ENCODE measurements at places on chromosomes 4 and X.

DNA sequence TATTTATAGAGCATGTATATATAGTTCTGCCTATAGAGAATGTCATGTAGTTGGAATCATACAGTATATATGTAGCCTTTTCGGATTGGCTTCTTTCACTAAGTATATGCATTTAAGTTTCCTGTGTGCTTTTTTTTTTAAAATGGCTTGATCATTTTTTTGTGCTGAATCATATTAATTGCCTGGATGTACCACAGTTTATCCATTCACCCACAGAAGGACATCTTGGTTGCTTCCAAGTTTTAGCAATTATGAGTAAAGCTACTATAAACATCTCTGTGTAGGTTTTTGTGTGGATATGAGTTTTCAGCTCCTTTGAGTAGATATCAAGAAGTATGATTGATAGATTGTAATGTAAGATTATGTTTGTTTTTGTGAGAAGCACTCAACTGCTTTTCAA is 23.8 kb downstream of the PTTG2 start:
- DNase-seq, result no peak

GRCh38 chr4:123649645-123650391 is 253.2 kb downstream of the SPRY1 start:
- no peak for DNase-seq

GRCh38 chr4:2042204-2042946 is 16.8 kb upstream of the NAT8L start:
- no peak for DNase-seq

GRCh38 chrX:45699158-45699557 is 498.5 kb upstream of the DIPK2B start:
- DNase-seq, result no peak

DNA sequence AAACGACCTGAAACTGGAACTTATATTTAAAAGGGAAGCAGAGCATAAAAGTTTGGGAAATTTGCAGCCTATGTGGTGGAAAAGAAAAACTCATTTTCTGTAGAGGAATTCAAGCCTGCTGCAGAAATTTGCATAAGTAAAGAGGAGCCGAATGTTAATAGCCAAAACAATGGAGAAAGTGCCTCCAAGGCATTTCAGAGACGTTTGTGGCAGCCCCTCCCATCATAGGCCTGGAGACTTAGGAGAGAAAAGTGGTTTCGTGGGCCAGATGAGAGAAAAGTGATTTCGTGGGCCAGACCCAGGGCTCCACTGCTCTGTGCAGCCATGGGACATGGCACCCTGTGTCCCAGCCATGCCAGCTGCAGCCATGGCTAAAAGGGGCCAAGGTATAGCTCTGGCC is 361.9 kb downstream of the PCDH19 start:
- DNase-seq, result no peak

DNA sequence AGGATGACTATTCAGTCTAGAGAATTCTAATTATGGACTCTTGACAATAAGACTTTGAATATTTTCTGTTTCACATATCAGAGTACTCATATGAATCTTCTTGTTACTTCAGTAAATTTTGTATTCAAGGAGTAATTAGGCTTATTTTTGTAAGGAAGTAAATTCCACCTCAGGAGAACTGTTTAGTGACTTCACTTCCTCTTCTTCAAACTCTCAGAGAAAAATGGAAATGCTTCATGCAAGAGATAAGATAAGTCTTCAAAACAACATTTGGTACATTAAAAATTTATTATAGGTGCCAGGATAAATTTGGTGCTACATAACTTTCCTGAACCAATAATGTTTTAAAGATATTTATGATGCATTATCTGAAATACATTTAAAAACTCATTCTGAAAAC is 1421.9 kb downstream of the PCDH7 start:
- no peak for DNase-seq

- no peak for DNase-seq
These were observed 14.1 kb upstream of the MGST2 start for GRCh38 chr4:139651282-139652194.

DNA sequence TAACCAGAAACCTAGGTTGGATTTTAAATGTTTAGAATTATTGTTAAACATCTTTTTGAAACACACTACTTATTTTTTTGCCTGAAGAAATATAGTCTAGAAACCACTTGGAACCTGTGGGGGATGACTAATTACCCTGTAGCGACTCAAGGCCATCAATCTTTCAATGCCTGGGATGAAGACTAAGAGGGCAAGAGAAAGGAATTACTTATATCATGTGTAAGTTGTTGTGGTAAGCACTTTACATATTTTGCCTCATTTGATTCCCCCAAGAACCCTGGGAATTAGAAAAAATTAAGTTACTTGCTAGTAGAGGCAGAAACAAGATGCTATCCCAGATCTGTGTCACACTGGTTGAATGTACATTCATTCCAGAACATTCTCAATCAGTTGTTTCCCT is 170.9 kb upstream of the GRIA3 start:
- DNase-seq, result no peak

GRCh38 chr4:54433686-54434085 is 204.6 kb downstream of the PDGFRA start:
- DNase-seq, result no peak

DNA sequence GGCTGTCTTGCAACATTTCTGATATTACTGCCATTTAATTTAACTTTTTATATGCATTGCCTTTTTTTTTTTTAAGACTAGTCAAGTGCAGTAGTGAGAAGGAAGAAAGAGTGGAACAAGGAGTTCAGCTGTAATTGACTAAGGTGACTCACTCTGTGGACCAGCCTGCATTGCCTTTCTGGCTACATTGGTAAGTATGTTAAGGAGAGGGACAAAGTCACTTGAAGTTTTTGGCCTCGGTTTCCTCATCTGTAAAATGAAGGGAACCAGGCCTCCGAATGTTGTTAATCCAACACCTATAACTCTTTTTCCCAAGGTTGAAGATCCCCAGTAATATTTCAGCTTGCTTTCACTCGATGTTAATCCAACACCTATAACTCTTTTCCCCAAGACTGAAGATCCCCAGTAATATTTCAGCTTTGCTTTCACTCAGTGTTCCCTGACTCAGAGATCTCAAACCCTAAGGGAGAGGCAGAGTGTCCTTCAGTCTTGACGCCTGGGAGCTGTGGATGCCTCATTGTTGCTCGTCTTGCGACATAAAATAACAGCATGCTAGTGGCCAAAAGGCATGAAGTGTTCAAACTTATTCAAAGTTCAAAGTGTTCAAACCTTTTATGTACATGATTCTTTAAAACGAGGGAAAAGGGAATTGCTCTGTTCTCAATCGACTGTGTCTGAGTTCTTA is 102.0 kb downstream of the SORBS2 start:
- DNase-seq, result no peak

DNA sequence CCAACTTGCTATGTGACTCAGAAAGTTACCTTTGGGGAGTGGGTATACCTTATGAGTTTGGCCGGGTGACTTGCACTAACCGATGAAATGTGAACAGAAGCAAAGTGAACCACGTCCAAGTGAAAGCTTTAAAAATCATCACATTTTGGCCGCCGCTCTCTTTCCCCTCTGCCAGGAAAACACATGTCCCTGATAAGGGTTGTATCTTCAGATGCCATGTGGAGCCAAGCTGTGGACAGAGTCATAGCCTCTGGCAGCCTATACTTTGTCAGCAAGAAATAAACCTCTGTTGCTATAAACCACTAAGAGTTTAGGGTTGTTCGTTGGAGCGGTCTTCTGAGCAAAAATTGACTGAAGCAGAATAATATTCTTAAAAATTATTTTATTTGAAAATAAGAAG is 92.3 kb downstream of the PRDM5 start:
- no peak for DNase-seq

DNA sequence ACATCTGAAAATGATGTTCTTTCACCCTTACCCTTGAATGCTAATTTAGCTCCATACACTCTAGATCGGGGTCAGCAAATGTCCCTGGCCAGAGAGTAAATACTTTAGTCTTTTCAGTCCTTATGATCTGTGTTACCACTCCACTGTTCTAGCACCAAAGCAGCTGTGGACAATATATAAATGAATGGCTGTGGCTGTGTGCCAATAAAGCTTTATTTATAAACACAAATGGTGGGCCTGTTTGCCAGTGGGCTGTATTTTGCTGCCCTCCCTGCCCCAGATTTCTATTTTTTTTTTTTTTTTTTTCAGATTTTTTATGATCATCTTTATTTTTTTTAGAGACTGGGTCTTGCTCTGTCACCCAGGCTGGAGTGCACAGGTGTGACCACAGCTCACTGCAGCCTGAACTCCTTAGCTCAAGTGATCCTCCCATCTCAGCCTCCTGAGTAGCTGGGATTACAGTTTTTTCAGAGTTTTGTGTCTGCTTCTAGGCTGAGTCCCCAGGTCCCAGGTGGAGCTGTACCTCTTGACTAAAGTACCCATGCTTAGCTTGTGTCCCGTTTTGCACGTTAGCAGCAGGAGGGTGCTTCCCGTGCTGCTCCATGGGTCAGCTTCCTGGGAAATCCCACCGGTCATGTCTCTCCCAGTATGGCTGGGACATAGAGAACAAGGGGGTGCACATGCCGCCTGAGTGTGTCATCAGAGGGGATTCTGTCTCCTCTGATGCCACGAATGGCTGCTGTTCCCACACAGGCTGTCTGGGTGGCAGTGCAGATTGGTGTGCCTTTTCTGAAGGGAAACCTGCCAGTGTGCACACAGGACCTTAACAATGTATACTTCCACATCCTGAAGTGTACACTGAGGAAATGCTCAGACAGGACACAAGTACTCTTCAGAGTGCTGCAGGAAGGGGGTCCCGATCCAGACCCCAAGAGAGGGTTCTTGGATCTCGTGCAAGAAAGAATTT is 16.0 kb upstream of the GRPEL1 start:
- no peak for DNase-seq

- DNase-seq, result no peak
These were observed 211.7 kb downstream of the ZNF674 start for GRCh38 chrX:46333550-46333949.

DNA sequence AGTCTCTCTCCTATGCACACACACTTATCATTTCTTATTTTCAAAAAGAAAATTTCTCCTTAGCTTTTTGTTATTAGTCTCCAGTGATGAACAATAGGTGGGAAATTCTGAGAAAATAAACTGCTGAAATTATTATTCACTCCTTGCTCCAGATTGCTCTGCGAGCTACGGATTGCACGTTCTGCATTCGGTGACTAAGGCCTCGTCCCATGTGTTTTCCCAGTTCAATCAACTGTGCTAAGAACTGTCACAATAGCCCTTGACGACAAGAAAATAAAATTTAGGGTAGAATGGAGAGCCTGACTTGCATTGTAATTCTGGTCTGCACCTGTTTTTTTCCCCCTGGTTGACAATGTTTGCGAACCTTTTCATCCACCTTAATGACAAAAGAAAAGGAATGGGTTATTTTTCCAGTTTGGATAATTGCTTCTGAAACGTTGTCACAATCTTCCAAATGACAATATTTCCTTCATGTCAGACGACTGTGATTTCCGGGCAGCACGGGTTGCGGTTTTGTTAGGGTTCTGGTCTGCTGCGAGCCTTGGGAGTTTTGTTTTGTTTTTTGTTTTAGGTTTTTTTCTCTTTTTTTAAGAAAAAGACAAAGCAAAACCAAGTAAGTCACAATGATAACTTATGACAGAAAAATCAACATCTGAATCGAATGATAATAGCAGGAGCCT is 124.5 kb upstream of the NOCT start:
- DNase-seq, result no peak

GRCh38 chr4:169314906-169315305 is 44.1 kb upstream of the SH3RF1 start:
- DNase-seq, result peak; percentile 39

DNA sequence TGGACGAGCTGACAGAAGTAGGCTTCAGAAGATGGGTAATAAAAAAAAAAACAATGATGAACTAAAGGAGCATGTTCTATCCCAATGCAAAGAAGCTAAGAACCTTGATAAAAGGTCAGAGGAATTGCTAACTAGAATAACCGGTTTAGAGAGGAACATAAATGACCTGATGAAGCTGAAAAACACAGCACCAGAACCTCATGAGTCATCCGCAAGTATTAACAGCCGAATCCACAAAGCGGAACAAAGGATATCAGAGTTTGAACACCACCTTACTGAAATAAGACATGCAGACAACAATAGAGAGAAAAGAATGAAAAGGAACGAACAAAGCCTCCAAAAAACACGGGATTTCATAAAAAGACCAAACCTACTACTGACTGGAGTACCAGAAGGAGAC is 10.5 kb downstream of the NELFA start:
- no peak for DNase-seq

DNA sequence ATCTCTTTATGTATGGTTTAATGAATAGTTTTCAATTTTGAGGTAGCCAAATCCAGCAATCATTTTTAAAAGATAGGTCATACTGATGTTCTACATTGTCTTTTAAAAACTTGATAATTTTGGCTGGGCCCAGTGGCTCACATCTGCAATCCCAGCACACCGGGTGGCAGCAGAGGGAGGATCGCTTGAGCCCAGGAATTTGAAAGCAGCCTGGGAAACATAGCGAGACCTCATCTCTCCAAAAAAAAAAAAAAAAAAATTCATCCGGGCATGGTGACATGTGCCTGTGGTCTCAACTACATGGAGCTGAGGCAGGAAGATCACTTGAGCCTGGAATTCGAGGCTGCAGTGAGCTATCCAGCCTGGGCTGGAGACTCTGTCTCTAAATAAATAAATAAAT is 419.8 kb downstream of the GALNTL6 start:
- DNase-seq, result no peak

GRCh38 chrX:10506781-10507180 is 113.6 kb downstream of the MID1 start:
- DNase-seq, result no peak

DNA sequence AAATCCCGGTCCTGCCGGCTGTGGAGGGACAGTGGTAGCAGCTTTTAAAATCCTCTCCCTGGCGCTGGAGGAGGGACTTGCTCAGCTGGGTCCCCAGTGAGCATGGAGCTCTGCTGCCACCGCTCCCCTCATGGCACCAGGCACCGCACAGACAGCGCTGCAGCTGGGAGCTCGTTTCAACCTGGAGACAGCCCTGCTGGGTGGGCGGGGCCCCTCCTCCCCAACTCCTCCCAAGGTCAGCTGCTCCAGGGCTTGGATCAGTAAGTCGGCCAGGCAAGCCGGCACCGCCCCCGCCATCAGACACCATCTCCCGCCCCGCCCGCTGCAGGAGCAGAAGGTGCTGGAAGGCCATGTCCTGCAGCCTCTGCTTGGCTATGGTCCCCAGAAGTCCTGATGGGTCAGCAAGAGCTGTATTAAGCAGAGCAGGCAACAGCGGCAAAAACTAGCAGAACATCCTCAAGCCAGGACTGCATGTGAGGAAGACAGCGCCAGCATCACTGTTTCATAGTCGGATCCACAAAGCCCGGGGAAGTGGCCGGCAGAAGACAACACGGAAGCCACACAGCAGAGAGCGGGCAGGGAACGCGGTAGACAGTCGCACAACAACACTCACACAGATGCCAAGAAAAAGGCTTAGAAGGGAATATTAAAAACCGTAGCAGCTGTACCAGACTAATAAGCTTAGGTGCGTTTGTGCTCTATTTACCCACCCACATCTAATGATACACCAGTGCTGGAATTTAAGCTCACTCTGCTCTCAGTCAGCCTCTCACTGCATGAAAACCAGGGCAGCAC is 16.2 kb downstream of the ZFYVE28 start:
- no peak for DNase-seq

GRCh38 chr4:113077575-113077974 is 28.1 kb downstream of the ANK2 start:
- DNase-seq, result no peak
